HCT116 (cell line): ENCODE measurements at places on chromosomes 3 and 15. TPM values are rescaled to one million over a fixed set of nuclear protein-coding genes. Genes with fewer than 3 reads are reported as not detected.

STAB1 gene
- total RNA-seq: 0.44 TPM

DNA sequence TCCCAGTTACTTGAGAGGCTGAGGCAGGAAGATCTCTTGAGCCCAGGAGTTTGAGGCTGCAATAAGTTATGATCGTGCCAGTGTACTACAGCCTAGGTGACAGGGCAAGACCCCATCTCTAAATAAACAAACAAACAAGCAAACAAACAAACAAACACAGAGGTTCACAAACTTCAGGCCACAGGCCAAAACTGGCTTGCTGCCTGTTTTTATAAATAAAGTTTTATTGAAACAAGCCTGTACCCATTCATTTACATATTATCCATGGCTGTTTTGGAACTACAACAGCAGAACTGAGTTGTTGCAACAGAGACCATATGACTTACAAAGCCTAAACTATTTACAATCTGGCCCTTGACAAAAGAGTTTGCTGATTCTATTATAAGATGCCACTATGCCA lies 6.5 kb downstream of the DYNC1LI1 start:
- no peak overlapping the region for H3K27ac ChIP-seq
- no peak for DNase-seq
- no peak overlapping the region for H3K4me3 ChIP-seq
- H3K27me3 ChIP-seq: no peaks in the 10 kb centered on the region
- H3K36me3 ChIP-seq: no peaks in the 10 kb centered on the region

GRCh38 chr3:21750831-21751391 lies at the start of gene ZNF385D:
ZNF385D (minus strand) TSS chr3:21751210; CDS start chr3:21750916, 294 bp downstream.
- H3K4me3 ChIP-seq: no peak within 1 kb of the TSS
- no peaks in the 10 kb centered on the region; the same call in 1 of the 2 replicates for H3K36me3 ChIP-seq
- no peak for DNase-seq

- no peak overlapping the region for H3K27ac ChIP-seq
- H3K27me3 ChIP-seq: no peaks in the 10 kb centered on the region
- H3K4me3 ChIP-seq: no peak overlapping the region
- peaks cover 6% of the 10 kb centered on the region; the same call in 1 of the 2 replicates for H3K4me1 ChIP-seq
- H3K36me3 ChIP-seq: no peaks in the 10 kb centered on the region
Measured at GRCh38 chr3:31039145-31039544, 144.7 kb upstream of the GADL1 start.

GRCh38 chr3:38379201-38379770 lies 32.7 kb downstream of the XYLB start:
- no peaks in the 10 kb centered on the region for H3K4me1 ChIP-seq
- DNase-seq: no peak
- no peak overlapping the region for H3K4me3 ChIP-seq
- H3K27me3 ChIP-seq: no peaks in the 10 kb centered on the region
- H3K27ac ChIP-seq: no peak overlapping the region

DNA sequence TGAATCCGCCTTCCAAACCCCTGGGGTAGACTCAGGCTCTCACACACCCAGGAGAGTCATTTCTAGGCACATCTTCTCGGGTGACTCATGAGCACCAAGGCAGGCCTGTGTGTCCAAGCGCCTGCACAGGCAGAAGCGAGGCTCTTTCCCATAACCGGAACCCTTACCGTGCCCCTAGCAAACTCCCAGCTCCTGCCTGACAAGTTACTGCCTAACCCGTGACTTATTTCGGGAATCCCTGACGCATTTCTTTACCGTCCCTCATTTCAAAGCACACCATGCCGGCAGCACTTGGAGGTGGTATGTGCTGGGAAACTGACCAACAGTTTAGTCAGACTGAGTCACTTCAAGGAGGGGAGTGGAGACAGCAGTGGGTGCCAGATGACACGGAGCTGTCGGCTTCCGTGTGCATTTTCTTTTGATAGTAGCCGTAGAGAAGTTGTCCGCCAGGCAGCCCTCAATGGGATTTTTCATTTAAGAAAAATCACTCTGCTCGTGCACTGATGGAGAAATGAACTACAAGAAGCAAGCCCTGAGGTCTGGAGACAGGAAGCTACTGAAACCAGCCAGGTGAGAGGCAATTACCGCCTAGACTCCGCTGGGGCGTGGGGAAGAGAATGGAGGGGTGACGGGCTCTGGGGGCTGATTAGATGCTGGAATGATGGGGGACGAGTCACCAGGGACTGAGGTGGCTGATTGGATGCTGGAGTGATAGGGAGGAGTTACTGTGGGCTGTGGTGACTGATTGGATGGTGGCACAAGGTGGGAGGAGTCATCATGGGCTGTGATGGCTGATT lies 17.3 kb upstream of the HRH1 start:
- peak overlapping the region; percentile 55 for H3K4me3 ChIP-seq
- no peaks in the 10 kb centered on the region for H3K27me3 ChIP-seq
- H3K27ac ChIP-seq: peak overlapping the region; percentile 93
- peaks cover 37% of the 10 kb centered on the region for H3K4me1 ChIP-seq
- H3K36me3 ChIP-seq: no peaks in the 10 kb centered on the region
